ENCODE measurements at places on chromosomes 5 and 9.
A peak's percentile ranks its signal among the peaks of the same experiment; 100 is the strongest.

DNA sequence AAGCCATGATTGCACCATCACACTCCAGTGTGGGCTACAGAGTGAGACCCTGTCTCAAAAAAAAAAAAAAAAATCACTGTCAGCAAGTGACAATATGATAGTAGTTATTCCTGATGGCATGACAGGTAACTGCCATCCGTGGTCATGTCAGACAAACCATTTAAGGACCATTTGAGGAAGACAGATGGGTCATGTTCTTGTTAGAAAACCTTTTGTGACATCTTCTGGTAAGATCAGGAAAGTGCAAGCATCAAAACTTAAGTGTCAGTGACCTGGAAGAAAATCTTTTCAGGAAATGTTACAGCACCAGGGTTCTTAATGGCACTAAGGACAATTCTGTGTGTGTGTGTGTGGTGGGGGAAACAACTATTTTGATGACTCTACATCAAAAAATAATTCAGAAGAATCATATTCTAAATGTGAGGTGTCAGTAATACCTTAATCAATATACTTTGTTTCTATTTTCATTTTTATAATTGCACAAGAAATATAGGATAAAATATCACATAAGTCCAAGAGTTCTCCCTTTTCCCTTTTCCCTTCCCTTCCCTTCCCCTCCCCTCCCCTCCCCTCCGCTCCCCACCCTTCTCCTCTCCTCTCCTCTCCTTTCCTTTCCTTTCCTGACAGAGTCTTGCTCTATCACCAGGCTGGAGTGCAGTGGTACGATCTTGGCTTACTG is 17.8 kb downstream of the SLC38A9 start:
- peak; percentile 23 for DNase-seq

- no peak for DNase-seq
Observed at GRCh38 chr5:96093340-96093739, 131.7 kb upstream of the ELL2 start.

- no peak for DNase-seq
Observed at GRCh38 chr9:93941493-93941892, 13.7 kb downstream of the BARX1 start.

DNA sequence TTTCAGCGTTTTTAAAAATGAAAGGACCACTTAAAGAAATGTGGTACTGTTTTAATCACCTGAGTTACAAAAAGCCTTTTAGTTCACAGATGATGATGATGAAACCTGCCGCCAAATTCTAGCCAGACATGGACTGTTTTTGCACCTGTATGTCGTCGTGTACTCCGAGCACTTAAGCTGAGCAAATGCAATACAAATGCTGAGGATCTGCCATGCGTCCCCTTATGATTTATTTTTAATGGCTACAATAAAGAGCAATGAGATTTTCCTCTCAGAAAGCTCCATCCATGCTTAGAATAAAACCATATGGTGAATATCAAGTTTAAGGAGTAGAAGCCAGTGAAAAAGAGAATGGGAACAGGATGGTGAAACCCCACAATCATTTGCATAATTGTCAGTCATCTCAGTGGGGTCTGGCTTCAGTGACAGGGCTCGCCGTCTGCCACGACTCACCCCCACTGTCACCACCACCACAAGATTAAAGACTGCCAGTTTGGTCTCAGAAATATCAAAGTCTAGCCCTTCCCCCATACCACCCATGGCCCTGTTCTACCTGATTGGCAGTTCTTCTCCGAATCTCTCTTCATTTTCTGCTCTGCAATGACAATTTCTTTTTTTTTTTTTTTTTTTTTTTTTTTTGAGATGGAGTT is 159.9 kb downstream of the GOLPH3 start:
- no peak for DNase-seq

Data from activated CD4-positive, alpha-beta T cell treated with anti-CD3 and anti-CD28 coated beads, Interleukin-2, Interleukin-6, amounts not matched to agents 100 ng/mL and 50 ng/mL, durations not matched to agents 16 hours and 8 hours (primary cell).